ENCODE measurements at places on chromosomes 12 and 14.

- DNase-seq, result no peak
Measured at GRCh38 chr14:71235875-71236274, 328.6 kb downstream of the PCNX1 start.

- DNase-seq, result no peak
Measured at GRCh38 chr14:67461341-67461985, 27.1 kb downstream of the TMEM229B start.

DNA sequence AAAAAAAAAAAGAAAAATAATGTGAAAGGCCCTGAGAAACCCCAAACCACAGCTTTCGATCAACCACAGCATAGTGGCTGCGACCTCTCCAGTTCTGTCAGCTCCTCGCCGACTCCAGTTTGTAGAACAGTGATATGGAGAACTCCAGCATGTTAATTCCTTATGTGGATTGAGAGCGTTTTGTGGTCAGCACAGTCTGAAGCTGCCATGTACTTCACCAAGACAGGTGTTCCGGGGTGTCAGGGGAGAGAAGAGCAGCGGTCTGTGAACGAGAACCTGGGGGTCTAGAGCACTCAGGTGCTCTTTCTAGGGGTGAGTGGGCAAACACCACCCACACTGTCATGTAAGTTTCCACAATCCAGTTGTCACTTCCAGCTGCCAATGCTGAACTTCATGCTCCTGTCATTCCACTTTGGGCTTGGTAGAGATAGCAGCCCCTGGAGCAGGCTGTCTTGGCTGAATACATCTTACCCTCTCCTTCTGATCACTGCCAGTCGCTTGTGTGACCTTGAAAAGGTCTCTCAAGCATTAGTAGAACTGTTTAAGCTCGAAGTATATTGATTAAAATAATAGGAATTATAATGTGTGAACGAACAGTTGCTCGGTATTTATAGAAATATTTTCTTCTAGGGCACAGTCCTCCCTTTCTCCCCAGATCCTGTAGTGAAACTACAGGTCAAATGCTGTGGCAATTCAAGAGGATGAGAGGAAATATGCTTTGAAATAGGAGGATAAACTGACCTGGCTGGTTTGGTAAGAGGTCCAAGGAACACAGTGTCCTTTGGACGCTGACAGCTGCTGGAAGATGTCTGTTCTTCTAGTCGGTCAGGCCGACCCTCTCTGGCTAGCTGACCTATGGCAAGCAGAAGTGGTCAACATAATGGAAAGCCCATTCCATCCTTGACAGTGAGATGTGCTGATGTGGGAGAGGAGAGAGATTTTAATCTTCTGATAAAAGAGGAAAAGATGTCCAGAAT lies 15.7 kb upstream of the MAX start:
- DNase-seq, result no peak

DNA sequence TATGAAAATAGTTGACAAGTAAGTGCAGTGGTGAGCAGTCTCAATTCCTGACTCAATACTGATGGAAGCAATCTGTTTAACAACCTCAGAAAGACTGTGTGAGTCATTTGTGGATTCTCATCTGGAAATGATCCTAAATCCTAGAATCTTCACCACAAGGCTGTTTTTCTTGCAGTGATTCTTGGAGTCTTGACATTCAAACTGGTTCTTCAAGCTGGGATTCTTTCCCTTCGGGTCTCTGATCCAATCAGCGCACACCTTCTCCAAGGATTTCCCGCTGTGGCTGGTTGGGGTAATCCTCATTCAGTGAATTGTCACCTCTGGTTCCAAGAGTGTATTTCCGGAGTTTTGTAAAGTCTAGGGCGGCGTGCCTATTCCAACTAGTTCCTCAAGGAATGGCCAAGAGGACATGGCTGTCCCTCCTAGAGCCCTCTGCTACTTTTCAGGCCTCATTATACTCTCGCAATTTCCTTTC lies 37.7 kb upstream of the FOXJ2 start:
- no peak for DNase-seq

DNA sequence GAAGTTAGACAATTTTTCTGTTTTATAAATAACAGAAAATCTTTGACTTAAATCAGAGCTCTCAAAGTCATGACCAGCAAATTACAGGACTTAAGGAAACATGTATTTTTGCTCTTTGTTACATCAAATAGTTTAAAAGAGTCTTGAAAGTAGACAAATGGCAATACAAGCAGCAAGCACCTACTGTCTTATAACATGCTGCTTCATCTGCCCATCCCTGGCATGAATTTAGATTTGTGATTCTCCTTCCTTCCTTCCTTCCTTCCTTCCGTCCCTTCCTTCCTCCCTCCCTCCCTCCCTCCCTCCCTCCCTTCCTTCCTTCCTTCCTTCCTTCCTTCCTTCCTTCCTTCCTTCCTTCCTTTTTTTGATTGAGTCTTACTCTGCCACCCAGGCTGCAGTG lies 715.6 kb upstream of the FLRT2 start:
- no peak for DNase-seq

- DNase-seq, result peak; percentile 5
Measured at GRCh38 chr12:128387811-128388422, 120.9 kb downstream of the TMEM132C start.

GRCh38 chr12:29889737-29890136 lies 106.0 kb upstream of the TMTC1 start:
- DNase-seq, result no peak
